HEK293T (cell line): ENCODE measurements at places on chromosomes 1 and 21.

DNA sequence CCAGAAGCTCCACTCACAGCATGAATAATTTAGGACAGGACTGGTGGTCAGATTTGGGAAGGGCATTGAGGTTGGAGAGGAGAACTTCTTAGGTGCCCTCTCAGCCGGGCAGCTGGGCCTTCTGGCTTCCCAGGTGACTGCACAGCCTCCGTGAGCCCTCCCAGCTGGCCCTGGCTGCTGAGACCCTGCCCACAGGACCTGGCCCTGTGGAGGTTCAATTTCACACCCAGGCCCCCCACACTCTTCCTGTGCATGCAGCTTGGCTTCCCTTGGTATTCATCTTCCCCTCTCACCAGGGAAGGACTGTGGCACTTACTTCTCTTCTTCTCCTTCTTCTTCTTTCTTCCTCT, 50.6 kb downstream of the NDUFS5 start:
- no peak for DNase-seq

DNA sequence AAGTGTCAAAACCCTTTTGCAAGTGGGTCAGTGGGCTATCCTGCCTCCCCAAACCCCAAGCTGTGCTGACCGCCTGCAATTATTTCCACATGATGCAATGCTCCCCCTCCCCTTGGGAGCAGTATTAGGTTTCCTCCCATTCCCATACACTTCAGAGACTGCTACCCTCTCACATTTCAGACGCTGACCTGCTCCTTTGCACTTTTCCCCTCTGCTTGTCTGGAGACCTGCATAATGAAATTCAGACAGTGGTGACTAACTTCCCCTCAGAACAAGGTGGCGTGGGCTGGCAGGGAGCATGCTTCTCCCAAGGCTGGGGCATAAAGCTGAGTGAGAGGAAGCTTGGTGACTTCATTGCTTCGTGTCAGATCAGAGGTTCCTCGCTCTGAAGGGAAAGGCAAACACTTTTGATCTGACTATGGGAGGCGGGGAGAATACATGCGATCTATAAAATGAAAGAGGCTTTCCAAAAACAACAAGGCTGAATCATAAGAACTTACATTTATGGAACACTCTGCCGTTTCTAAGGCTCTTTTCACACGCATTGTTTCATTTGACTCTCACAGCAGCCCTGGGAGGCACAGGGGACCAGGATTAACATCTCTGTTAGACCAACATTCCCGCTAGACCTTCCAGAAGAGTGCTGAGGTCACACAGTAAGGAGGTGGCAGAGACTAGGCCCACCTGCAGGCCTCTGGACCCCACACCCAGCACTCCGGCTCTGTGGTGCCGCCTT, 27.5 kb upstream of the ROR1 start:
- DNase-seq, result peak; percentile 69

DNA sequence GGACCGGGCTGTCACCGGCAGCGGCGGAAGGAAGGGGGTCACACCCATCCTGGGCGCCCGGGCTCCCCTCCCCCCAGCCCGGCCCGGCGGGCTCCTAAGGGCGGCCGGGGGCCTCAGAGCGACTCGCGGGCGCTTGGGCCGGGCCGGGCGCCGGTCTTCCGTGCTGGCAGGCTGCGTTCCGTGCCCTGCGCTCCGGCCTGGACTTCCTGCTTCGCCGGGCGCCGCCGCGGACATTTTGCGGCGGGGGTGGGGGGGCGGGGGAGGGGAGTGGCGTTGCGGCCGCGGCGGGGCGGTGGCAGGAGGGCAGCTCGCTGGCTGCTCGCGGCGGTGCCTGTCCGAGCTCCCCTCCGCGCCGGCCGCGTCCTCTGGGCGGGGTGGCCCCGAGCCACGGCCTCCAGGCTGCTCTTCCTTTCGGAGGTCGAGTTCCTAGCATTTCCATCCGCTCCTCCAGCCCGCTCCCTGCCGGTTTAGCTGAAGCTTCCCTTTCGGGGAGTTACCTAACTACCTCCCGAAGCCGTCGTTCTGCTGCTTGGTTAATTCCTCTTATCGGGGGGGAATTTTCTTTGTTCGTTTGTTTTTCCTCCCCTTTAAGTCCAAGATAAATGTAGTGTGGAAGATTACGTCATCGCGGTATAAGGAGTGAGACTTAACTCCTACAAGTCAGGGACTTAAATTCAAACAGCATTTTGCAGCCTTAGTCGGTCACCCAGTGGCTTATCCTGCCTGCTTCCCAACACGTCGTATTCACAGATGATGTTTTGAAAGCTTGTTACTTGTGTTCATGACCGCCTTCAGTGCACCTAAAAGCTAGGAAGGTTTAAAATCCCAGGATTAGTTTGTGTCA, 730 bp downstream of the CDC42 start:
- DNase-seq, result peak; percentile 65

DNA sequence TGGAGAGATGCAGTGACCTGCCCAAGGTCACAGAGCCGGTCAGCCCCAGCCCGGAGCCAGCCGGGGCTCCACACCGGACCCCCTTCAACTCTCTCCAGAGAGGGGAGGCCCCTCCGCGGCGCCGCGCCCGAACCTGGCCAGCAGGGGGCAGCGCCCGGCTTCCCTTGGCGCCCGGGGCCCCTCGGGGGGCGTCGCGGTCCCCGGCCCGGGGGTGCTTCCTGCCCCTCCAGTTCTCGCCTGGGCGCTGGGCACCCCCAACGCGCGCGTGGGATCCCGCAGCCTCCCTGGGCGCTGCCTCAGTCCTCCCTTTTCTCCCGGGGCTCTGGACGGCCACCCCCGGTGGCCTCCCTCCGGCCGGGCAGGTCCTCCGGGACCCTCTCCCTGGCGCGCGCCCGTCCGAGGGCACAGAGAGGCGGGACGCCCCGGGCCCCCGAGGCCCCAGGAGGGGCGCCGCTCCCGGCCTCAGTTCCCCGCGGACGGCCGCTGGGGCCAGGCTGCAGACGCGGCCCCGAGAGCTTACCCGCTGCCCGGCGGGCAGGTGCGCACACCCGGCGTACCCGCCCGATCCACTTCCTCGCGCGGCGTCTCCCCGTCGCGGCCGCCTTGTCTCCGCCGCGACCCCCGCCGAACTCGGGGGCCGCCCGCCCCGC, 406 bp downstream of the HTR1D start:
- DNase-seq, result peak; percentile 75

- DNase-seq, result no peak
Observed at GRCh38 chr1:20729155-20729931, 3.2 kb downstream of the SH2D5 start.

DNA sequence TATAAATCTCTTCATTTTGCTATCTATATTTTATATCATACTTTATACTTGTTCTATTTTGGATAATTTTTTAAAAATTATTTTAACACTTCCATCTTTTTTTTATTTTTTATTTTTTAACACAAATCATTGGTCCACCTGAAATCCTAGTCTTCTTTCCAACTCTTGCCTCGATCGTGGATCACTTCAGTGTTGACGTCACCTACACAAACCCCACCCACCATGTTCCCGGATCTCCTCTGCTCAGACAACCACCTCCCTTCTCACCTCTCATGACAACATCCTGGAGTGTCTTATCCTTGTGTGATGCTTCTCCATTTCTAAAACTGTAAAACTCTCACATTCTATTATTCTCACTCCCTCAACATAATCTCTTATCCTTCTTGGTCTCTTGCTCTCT, 34.1 kb upstream of the BTG3 start:
- no peak for DNase-seq

DNA sequence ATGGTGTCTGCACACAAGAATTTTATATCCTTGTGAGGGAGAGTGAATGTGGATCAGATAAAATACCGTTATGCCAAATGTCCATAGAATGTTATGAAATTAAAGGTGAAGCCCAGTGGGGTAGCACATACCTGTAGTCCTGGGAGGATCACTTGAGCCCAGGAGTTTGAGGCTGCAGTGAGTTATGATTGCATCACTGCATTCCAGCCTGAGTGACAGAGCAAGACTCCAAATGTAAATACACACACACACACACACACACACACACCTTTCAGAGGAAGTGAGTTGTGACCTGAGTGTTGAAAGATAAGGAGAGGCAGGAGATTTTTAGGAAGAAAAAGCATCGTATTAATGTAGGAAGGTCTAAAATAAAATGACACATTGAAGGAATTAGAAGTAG, 28.1 kb upstream of the ZYG11A start:
- no peak for DNase-seq

GRCh38 chr1:110387048-110387754, 3.6 kb downstream of the SLC16A4 start:
- DNase-seq, result no peak

DNA sequence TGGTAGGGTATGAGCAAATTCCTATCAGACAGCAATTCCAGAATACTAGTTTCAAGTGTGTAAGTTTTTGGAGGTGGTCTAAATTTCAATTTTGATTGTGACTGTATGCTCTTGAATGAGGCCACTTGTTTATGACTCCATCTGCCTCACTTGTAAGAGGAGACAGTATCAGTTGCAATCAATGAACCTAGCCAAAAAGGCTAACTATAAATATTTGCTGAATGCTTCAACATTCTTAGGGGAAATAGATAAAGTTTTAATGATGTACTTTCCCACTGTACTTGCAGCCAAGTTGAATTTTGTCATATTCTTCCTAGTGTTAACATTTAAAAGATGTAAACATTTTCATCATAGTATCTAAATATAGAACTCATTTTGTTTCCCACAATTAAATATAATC, 32.1 kb upstream of the RWDD3 start:
- no peak for DNase-seq

DNA sequence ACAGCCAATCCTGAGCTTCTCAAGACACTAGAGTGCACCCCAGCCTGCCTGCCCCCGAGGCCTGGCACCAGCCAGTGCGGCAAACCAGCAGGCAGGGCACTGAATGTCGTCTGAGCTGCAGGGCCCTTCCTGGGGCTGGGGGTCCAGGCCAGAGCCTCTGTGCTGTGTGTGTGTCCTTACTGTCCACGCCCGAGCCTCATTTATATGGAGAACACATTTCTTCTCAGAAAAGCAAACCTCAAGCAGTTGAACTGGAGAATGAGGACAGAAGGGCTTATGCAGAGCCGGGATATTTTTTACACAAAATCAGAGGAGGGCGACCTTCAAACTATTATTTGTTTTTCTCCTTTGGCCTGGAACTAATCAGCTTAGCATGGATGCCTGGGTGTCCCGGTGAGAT, 52.7 kb downstream of the POFUT2 start:
- no peak for DNase-seq

DNA sequence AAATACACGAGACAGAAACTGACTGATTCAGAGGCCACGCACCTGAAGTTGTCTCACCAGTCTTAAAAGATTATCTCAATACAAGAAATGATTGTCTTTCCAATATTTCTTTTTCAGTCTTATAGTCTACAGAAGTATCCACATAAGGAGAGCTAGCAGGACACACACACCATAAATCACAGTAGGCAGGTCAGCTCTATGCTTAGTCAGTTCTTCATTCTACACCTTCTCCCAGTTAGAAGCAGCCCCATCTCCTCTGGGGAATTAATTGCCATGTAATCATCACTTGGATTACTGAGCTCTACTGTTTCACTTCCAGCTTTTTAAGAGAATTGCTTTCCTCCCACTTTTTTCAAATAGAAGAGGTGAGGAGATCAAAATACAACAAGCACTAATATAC, 59.6 kb downstream of the SMYD3 start:
- DNase-seq, result no peak

- no peak for DNase-seq
Observed at GRCh38 chr1:113253187-113253586, 137.1 kb upstream of the MAGI3 start.

DNA sequence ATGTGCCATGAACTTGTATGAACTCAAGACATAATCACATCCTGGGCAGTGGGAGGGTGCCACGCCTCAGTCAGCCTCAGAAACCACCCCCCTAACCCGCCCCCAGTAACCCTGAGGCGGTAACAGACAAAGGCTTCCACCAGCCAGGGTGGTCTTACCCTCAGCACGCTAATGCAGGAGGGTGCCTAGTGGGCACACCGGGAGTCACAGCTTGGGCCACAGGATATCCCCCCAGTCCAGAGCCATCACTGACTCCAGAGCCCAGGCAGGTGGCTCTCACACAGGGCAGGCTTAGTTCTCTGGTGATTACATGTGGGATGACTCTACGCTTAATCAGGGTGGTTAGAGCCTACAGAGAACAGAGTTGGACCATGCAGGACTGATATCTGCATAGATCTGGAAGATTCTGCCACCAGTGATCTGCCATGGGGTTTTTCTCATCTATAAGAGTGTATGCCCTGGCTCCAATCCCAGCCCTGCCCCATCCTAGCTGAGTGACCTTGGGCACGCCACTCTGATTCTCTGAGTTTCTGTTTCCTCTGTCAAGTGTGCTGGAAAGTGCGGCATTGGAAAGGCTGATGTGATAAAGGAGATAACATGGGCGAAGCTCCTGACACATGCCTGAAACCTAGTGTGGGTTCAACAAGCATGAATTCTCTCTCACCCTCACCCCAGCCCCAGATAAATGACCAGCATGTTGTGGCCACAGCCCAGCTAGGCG, 27.3 kb downstream of the OPTC start:
- DNase-seq, result no peak

DNA sequence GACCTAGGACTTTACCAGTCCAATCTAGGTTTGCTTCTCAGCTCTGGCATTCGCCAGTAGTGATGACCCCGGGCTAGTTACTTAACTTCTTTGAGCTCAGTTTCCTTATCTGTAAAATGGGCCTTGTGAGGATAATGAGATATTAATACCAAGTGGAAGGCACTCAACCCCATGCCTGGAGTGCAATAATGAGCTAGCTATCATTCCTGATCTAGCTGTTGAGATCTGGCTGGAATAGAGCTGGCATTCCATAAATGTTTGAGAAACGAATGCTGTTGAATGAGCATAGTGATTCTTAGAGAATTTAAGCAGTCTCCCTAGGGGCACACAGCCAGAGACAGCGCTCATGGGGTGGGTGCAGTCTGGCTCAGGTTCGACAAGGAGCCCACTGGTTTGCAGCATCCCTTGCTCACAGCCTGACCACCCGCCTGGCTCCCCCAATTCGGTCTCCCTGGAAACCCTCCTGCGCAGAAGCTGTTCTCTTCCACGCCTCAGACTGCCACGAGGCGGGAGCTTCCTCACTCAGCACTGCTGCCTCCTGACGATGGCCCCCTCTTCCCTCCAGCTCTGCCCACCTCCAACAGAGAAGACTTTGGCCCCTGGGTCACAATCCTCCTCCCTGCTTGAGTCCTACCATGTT, 32.5 kb downstream of the DHCR24 start:
- no peak for DNase-seq

GRCh38 chr1:233598891-233599541, 14.9 kb upstream of the KCNK1 start:
- no peak for DNase-seq

GRCh38 chr1:229149435-229149834, 121.5 kb upstream of the RAB4A start:
- DNase-seq, result no peak

- no peak for DNase-seq
Observed at GRCh38 chr1:65512967-65513780, 92.7 kb downstream of the LEPR start.

GRCh38 chr1:10529765-10530164, 55.0 kb downstream of the PEX14 start:
- no peak for DNase-seq

- DNase-seq, result no peak
Observed at GRCh38 chr1:89608319-89608983, 24.5 kb upstream of the LRRC8C start.

DNA sequence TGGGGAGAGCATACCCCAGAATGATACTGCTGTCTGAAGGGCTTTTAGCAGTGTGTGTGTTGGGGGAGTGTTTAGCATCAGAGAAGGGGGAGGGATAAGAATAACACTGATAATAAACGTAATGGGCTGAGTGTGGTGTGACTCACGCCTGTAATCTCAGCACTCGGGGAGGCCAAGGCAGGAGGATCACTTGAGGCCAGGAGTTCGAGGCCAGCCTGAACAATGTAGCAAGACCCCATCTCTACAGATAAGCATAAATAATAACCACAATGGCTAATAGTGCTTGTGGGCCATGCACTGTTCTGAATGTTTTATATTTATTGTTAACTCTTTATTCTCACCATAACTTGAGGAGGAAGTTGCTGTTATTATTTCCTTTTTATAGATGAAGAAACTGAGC, 2.6 kb upstream of the LEFTY2 start:
- no peak for DNase-seq
